Fibroblast of skin of right quadriceps (primary cell): ENCODE measurements at places on chromosomes 1 and 21.

- DNase-seq = peak; percentile 60
Observed at GRCh38 chr21:46066591-46067331, 31.2 kb upstream of the COL6A2 start.

DNA sequence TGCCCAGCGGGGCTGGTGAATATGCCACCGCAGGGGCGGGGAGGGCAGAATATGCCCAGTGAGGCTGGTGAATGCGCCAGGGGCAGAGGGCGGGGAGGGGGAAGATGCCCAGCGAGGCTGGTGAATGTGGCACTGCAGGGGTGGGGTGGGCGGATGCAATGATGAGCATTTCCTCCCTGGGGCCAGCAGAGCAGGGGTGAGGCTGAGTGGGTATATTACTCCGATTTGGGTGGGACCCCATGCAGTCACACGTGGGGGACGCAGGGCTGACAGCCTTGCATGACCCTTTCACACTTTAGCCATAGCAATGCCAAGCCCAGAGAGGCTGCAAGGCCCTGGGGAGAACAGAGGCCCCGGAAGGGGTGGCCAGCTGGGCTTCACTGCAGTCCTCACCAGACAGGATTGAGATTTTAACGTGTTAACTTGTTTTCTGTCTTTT is 9.3 kb upstream of the SLX9 start:
- no peak for DNase-seq

DNA sequence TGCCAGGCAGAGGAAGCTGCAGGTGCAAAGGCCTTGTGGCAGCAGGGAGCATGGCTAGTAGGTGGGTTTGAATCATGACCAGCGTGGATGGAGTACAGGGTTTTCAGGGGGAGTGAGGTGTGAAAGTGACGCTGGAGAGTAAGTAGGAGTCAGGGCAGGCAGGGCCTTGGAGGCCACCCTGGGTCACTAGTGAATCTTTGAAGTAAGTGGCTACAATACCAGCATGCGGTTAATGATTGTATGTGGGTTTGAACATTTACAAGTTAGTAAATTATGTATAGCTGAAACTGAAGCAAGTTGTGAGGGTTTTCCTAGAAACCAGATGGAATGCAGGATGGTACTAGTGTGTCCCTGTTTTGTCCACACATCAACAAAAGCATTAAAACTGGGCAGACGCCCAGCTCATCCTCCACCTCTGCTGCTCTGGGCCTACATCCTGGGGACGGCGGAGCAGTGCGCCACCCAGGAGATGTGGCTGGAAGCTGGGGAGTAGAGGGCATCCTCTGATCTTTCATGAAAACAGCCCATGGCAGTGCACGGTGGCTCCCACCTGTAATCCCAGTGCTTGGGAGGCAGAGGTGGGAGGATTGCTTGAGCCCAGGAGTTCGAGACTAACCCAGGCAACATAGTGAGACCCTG is 41.2 kb upstream of the B3GALNT2 start:
- no peak for DNase-seq

DNA sequence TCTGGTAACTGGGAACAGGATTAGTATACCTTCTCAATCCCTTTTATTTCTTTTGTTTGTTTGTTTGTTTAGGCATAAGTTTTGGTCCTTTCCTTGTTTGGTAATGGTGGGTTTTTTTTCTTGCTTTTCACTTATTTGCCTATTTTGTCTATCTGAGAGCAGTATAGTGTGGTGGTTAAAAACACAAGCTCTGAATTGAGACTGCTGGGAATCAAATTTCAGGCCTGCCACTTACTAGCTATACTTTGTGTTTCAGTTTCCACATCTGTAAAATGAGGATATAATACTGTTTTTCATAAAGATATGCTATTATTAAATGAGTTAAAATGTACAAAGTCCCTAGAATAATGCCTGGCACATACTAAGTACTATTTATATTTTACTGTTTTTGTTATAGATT is 81.6 kb upstream of the IVNS1ABP start:
- no peak for DNase-seq

DNA sequence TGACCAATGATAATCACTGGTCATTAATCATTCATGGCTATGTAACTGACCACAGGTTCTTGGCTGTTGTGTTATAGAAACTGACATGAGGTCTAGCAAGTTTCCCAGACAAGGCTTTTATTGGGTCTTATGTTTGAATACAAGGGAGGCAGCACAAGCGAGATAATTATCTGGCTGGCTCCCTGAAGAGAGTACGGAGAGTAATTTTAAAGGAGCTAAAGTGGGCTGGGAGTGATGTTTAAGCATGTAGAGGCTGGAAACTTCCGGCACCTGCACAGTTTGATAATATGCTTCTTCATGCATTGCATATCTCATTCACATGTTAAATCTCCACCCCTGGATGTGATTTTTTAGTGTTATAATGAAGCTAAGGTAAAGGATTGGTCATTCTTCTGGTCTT is 116.2 kb upstream of the KCNK1 start:
- no peak for DNase-seq

- peak; percentile 56 for DNase-seq
Observed at GRCh38 chr1:221449801-221450470, 292.0 kb downstream of the DUSP10 start.

- DNase-seq = no peak
Observed at GRCh38 chr1:28833381-28833780, 21.4 kb downstream of the OPRD1 start.

- DNase-seq = no peak
Observed at GRCh38 chr1:191620883-191621282, 537.4 kb upstream of the RGS18 start.

DNA sequence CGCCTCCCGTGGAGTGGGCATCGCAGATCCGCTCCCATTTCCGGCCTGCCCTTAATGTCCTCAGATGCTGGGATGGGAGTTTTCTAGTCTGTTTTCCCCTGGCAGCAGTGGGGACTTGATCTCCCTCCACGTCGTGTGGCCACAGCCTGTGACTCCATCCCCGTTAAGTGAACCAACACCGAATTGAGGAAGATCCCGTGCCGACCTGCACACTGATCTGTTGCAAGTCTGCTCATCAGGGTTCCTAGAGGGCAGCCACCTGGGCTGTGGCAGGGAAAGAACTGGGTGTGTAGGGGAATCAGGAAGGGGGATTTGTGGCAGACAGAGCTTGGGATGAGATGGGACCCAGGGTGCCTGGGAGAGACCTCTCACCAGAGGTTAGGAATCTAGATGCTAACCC is 23.3 kb upstream of the CDK18 start:
- DNase-seq = no peak

DNA sequence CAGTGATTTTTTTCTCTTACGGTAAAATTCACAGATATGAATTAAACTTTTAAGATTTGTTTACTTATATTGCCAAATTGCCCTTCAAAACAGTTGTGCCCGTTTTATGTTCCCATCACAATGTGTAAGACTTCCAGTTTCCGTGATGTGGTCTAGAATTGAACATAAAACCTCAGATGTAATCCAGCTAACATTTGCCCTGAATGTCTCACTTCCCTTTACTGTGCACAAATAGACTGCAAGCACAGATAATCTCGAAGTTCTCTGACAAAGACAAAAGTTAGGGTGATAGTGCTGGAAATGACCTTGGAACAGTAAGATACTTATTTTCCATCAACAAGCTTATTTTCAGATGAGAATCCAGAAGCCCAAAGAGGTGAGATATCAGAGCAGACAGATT is 177.5 kb downstream of the ZZZ3 start:
- peak; percentile 38 for DNase-seq

- no peak for DNase-seq
Observed at GRCh38 chr1:153832293-153832692, 57.1 kb downstream of the SLC27A3 start.

DNA sequence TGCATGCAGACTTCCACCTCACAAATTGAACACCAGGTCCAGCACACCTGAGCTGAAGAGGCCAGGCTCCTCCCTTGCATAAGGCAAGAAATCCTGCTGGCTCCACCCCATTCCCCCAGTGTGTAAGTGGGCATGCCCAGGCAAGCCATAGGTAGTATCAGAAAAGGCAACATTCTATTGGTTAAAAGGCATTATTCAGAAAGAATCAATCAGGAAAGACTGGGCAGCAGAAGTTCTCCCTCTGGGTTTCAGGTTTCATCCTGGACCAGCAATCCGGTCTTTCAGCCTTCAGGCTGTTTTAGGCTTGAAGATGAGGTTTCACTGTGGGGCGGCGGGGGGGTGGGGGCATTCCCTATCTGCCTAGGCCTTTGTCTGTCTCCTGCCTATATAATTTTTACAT is 42.0 kb upstream of the LHX8 start:
- DNase-seq = no peak

GRCh38 chr1:172653015-172653709 is 5.7 kb upstream of the FASLG start:
- peak; percentile 64 for DNase-seq

DNA sequence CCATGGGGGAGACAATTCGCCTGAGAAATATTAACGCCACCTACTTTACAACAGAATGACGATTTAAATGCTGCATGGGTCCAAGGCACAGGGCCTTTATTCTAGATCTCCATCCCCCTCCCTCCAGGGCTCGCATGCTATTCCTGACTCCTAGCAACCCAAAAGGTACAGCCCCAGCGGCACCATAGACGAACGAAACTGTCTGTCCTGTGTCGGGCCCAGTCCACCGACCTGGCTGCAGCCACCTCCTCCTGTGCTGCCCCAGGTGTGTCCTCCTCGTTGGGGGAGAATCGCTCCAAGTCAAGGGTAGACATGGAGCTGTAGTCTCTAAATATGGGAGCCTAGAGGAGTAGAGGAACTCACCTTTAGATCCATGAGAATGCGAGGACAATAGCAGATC is 196.5 kb downstream of the TOMM20 start:
- no peak for DNase-seq

GRCh38 chr1:240935920-240936319 is 324.0 kb upstream of the GREM2 start:
- no peak for DNase-seq

DNA sequence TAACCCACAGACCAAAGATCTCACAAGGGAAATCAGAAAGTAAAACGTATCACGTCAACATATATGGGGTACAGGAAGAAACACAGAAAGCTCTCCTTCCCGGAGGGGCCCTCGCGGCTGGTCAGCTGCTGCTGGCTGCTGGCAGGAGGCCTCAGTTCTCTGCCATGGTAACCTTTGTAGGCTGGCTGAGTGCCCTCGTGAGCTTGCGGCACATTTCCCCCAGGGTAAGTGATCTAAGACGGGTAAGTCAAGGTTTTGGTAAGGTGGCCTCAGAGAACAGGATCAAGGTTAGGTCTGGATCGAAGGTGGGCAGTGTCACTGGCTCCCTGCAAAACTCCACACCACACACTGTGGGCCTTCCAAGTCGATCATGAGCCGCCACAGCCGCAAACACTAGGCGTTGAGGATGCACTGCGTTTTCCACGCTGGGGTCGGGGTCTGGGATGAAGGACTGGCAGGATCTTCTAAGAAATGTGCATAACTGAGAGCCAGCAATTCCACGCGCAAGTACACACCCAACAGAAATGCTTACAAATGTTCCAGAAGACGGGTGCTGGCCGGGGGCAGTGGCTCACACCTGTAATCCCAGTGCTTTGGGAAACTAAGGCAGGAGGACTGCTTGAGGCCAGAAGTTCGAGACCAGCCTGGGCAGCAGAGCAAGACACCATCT is 33.9 kb downstream of the WDR4 start:
- DNase-seq = no peak

GRCh38 chr1:231383159-231383860 is 38.8 kb downstream of the EGLN1 start:
- no peak for DNase-seq

GRCh38 chr1:53947172-53947907 is 1.2 kb downstream of the LRRC42 start:
- DNase-seq = no peak

- no peak for DNase-seq
Observed at GRCh38 chr1:2115702-2116341, 65.6 kb downstream of the PRKCZ start.

DNA sequence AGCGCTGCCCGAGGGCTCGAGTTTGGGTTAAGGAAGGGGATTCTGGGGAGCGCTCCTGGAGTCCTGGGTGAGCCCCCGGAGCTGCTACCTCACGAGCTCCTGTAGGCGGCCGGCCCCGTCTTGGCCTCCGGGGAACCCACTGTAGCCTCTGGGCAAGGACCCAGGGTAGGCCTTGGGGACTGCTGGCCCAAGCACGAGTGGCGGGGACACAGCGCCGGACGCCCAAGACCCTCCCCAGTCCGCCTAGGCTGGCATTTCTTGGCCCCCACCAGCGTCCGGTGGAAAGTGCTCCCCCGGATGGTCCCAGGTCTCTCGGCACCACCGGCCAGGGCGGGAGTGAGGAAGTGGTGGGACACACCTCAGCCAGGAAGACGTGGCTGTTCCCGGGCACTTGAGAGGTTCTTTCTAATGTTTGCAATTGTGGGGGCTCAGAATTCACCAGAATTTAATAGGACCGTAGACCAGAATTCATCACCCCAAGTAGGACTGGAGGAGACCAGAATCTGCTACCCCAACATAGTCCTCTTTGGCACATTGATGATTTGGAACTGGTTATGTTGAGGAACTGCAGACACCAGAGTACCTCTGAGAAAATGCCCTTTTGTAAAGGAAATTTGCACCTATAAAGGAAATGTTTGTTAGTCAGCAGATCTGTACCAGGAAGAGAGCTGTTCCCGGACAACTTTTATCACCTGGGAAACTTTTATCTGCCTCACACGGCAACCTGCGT is 622 bp upstream of the TMPRSS2 start:
- no peak for DNase-seq

GRCh38 chr1:157198619-157199420 is 60.6 kb upstream of the ETV3 start:
- DNase-seq = no peak

GRCh38 chr1:116737855-116738321 is 16.3 kb upstream of the CD2 start:
- DNase-seq = no peak

DNA sequence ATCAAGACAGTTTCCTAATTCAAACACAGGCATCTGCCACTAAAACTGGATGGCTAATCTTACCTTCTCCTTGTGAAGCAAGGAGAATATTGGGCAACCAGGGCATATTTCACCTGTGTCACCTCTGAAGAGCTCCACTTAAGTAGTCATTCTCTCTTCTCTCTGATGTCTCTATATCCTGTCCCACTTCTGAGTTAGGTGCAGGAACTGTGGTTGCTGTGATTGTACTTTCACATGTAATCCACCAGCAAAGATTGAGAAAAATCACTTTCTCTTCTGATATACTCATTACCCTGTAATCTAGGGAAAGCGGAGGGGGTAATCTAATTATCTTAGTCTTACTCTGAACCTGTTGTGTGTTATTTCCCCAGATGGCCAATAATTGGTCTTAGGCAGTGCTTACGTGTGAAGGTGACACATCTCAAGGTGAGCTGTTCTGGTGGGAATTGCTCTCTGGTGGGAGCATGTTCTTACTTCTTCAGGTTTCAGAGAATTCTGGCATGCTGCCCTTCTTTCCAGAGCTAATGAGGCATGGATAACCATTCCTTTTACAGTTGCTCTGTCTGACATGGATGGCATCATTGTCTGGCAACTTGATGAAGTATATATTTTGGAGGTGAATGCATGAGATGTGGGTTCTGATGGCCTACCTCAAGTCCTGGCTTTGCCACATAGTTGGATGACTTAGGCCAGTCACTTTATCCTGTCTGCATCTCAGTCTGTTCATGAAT is 12.0 kb downstream of the XCL2 start:
- no peak for DNase-seq
